ENCODE measurements at places on chromosomes 12 and 14.

GRCh38 chr12:18700271-18700670, 37.5 kb downstream of the PLCZ1 start:
- peak; percentile 92 for DNase-seq

- no peak for DNase-seq
Measured at GRCh38 chr12:92503971-92504593, 198.7 kb upstream of the PLEKHG7 start.

GRCh38 chr12:106248846-106249371, 1.1 kb upstream of the CKAP4 start:
- DNase-seq = peak; percentile 47

GRCh38 chr12:112446008-112446725, 27.4 kb downstream of the PTPN11 start:
- no peak for DNase-seq

GRCh38 chr12:132053338-132054330, 90.5 kb downstream of the DDX51 start:
- no peak for DNase-seq

DNA sequence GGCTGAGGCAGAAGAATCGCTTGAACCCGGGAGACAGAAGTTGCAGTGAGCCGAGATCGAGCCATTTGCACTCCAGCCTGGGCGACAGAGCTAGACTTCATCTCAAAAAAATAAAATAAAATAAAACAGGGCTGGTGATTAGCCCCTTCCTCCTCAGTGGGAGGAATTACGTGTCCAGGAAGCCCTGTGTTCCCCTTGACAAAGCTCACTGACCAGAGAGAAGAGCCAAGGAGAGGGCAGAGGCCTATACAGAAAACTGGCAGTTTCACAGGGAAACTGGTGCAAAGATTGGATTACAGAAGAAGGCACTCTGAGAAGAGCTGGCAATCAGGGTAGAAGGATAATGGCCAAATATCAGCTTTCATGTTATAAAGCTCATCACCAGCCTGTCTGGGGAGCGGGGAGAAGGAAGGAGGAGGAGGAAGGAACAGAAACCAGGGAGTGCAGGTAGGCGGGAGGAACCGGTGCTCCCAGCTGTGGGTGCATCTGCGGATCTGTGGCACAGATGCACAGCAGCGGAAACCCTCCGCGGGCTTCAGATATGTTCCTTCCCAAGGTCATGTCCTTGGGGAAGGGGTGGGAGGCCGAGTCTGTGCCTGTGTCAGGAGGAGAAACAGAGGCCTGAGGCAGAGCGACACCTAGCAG, 6.7 kb downstream of the RAB15 start:
- DNase-seq = no peak

DNA sequence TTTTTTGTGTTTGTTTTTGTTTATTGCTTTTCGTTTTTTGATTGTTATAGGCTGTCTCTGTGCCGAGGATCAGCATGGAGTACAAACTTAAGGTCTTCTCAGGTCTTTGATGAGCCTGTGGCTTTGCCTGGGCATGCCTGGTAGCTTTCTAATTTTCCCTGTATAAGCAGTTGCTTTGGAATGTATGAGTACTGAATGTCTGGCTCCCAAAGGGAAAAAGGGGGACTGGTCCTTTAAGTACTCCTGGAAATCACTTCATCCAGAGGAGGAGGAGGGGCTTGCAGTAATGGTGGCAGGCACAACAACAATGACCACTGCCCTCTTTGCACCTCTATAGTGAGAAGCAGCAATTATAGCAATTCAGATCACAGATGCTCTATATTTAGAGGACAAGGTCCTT, 67.6 kb upstream of the TTC7B start:
- peak; percentile 17 for DNase-seq

DNA sequence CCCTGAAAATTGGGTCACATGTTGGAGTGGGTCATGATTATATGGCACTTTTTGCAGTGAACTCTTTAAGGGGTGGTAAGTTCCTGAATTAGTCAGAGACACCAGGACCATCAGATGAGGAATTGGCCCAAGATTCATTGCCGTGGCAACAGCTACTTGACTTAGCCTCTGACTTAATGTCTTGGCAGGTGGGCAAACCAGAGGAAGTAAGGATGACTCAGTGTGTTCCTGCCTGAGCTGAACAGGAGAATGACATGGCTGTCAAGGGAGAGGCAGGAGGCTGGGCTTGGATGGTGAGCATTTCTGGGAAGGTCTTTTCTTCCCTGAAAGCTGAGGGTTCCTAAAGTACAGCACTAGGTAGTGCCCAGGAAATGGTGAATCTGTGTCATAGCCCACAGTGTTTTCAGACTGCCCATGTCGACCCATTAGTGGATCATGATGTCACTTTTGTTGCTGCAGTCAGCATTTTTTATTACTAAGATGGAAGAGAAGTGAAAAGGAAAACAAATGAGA, 170.1 kb upstream of the PWP1 start:
- DNase-seq = peak; percentile 99

DNA sequence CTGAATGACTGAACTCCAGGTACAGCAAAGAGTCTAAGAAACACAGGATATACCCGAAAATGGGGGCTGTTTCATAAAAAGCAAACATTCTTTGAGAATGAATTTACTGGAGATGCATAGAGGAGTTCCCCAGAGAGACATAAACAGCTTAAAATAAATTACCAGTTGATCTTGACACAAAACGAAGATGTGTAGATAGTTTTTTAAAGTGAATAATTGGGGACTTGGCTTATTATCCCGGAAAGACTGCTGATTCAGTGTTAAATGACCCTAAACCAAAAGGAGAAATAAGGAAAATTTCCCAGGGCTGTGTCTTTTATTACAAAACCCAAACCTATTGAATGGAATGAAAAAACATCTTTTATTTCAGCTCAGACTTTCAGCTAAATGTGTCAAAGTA, 1052.8 kb upstream of the TMEM132C start:
- DNase-seq = no peak

GRCh38 chr12:125255935-125256633, 190.8 kb downstream of the AACS start:
- DNase-seq = no peak

GRCh38 chr12:29818916-29819623, 35.3 kb upstream of the TMTC1 start:
- DNase-seq = no peak

GRCh38 chr12:104050436-104050835, 449 bp upstream of the GLT8D2 start:
- DNase-seq = no peak

DNA sequence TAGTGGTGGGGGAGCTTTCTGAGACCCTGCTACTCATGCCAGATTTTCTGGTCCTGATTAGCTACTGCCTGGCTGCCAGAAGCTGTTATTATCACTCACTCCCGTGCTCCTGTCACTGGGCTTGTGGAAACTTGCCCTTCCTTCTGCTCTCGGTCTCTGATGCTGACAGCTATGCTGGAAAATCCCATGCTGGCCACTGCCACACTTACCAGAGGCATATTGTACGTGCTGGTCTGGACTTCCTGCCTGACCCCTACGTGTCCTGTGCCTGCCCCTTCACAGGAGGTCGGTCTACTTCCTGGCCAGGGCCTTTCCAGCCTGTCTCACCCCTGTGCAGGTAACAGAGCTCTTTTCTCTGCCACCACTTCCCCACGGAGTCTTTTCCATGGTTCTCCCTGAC, 149.4 kb upstream of the PLEKHG7 start:
- DNase-seq = no peak

DNA sequence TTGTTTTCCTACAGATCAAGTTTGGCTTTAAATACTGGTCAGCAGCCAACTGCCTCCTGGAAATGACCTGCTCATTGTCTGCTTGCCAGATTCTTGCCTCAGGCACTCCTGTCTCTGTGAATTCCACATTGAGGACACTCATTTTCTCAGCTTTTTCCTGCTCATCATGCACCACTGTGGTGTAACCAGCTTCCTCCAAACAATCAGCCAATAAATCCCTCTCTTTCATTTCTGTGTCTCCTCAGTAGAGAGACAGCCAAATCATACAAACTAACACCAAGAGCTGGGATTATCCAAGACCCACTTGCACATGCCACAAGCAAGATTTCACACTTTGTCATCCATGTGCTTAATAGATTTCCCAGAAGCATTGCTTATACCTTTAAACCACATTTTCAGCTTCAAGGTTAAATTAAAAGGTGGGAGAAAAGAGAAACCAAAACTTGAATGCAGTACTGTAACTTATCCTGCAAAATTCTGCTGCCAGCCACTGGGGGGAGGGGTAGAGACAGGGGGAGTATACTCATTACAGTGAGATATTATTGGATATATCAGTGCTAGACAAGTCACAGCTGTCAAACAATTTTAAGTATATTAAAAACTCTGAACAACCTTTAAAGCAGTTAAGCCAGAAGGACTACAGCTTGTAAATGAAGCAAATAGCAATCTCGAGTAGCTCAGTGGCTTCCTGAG, 105.0 kb downstream of the PPP2R5E start:
- DNase-seq = peak; percentile 96

DNA sequence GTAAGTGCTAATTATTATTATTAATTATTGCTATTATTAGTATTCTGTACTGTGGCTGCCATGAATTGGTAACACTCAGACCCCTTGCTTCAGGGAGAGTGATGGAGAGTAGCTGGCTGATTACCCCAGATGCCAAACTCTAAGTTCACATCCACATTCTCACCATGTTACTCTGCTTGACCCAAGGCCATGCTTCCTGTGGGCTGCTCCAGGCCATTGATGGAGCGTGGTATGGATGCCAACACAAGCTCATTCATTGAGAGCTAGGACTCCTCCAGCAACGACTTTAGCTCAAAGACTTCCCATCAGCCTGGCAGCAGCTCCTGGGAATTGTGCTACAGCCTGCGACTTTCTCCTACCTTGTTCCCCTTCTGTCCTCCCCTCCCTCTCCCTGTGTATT, 233.4 kb downstream of the MSRB3 start:
- DNase-seq = no peak

DNA sequence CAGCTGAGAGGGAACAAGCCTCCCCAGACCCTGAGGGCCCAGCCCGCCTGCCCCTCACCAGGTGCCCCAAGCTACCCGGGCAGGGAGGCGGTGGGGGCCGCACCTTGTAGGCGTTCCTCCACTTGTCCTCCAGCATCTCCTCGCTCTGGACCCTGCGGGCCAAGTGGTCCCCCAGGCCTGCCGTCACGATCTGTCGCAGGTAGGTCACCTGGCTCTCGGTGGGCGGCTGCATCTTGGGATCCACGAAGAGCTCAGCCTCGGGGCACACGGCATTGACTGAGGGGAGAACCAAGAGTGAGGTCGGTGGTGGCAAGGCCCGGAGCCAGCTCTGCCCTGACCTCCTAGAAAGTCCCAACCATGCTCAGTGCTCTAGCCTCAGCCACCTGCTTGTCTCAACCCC, 36.6 kb downstream of the DHX37 start:
- DNase-seq = no peak

Data from astrocyte (in vitro differentiated cells and primary cell).